ENCODE measurements at places on chromosomes 7 and 10. TPM values are rescaled to one million over a fixed set of nuclear protein-coding genes. Genes with fewer than 3 reads are reported as not detected.

FAM25G gene
- not detected for total RNA-seq

ATRNL1 gene
- total RNA-seq, result not detected

ITPRID1 gene
- not detected for total RNA-seq

UCN3 gene
- not detected for total RNA-seq

CRPPA gene
- 2.1 TPM for total RNA-seq

BAZ1B gene
- total RNA-seq, result 50.1 TPM

RPA3 gene
- total RNA-seq, result 25.9 TPM

LRRC18 gene
- total RNA-seq, result not detected

CDH23 gene
- 1.2 TPM for total RNA-seq

DNAH11 gene
- total RNA-seq, result 0.09 TPM

EPO gene
- not detected for total RNA-seq

OPN1SW gene
- total RNA-seq, result not detected

AASS gene
- 2.4 TPM for total RNA-seq

CYP26C1 gene
- total RNA-seq, result not detected

FAM25A gene
- total RNA-seq, result not detected

NUTM2B gene
- total RNA-seq, result 1.3 TPM

TRIM73 gene
- total RNA-seq, result 10.7 TPM

MMP21 gene
- 0.85 TPM for total RNA-seq

MYPN gene
- not detected for total RNA-seq

SPRN gene
- total RNA-seq, result not detected

AKAP9 gene
- 93.0 TPM for total RNA-seq

IDI2 gene
- total RNA-seq, result not detected

ABLIM1 gene
- 71.9 TPM for total RNA-seq

SLC29A3 gene
- total RNA-seq, result 6.6 TPM

DEPP1 gene
- total RNA-seq, result not detected

DRGX gene
- not detected for total RNA-seq

PDAP1 gene
- total RNA-seq, result 55.3 TPM

KLHDC10 gene
- total RNA-seq, result 21.9 TPM

SEMA3A gene
- not detected for total RNA-seq

HMX3 gene
- total RNA-seq, result not detected

TCERG1L gene
- total RNA-seq, result 0.48 TPM

GNG11 gene
- 4.0 TPM for total RNA-seq

PLEKHS1 gene
- 0.90 TPM for total RNA-seq

EGR2 gene
- total RNA-seq, result 10.0 TPM

ZNF804B gene
- total RNA-seq, result not detected

TFPI2 gene
- not detected for total RNA-seq

WNT8B gene
- total RNA-seq, result not detected

ZNF438 gene
- total RNA-seq, result 3.7 TPM

TEX47 gene
- total RNA-seq, result not detected

AGMO gene
- not detected for total RNA-seq

SH2D4B gene
- 0.30 TPM for total RNA-seq

OR9A2 gene
- total RNA-seq, result not detected

CDHR1 gene
- total RNA-seq, result 4.0 TPM

STX1A gene
- 20.4 TPM for total RNA-seq

TSPAN15 gene
- 3.9 TPM for total RNA-seq

SLC26A3 gene
- not detected for total RNA-seq

LRRN3 gene
- total RNA-seq, result not detected

CELF2 gene
- total RNA-seq, result 282 TPM

LUC7L2 gene
- total RNA-seq, result 192 TPM

PRF1 gene
- total RNA-seq, result 2,133 TPM

MEOX2 gene
- not detected for total RNA-seq

PTPRN2 gene
- total RNA-seq, result 2.5 TPM

MAT1A gene
- not detected for total RNA-seq

RBM33 gene
- total RNA-seq, result 182 TPM

RAPGEF5 gene
- not detected for total RNA-seq

CCDC172 gene
- not detected for total RNA-seq

Measured in natural killer cell (primary cell).